ENCODE measurements at places on chromosomes 11 and 22.

DNA sequence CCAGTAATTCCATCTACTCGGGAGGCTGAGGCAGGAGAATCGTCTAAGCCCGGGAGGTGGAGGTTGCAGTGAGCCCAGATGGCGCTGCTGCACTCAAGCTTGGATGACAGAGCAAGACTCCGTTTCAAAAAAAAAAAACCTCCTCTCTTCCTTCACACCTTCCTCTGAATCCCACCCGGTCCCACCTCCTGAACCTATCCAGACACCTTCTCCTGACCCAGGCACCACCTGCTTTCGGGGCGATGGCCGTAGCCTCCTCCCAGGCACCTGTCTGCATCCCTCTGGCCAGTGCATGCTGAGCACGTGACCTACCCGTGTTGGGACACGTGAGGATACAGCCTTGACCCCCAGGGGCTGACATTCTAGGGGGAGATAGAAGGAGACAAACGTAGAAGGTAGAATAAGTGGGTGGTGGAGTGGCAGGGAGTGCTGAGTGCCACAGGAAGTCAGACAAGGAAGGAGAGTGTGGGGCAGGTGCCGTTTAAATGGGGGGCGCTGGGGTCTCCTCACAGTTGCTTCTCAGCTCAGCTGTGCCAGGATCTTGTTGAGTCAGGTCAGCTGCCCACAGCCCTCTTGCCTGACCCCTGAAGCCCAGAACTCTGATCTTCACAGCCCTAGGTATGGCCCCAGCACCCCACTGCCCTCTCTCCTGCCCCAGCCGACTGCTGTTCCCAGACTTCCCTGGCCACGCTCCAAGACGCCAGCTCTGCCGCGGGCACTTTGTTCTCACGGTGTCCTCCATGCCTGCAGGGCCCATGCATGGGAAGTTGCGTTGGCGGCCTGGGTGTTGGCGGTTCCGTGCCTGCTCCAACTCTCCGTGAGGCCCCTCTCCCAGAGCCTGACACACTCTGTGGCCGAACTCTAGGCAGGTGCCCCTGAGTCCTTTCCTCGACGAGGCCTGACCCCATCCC is 1.2 kb upstream of the MIOX start:
- no peak for DNase-seq

- DNase-seq, result no peak
Observed at GRCh38 chr11:6433998-6434660, 6.7 kb downstream of the HPX start.

- DNase-seq, result peak; percentile 92
Observed at GRCh38 chr11:57644748-57645688, 4.7 kb downstream of the YPEL4 start.

DNA sequence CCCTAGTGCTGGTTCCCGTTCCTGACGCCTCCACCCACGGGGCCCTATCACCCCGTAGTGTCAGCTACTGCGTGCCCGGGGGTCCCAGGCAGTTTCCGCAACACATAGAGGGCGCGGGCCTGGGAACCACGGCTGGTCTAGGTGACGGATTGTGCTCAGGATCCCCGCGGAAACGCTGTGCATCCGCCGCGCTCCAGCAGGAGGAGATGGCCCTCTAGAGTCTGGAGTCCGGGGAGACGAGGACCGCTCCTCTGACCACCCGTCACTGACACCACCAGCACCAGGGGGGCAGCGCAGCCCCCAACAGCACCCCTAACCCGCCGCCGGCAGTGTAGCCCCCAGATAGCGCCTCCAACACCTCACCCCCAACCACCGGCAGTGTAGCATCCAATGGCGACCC is 4.4 kb upstream of the RFPL3 start:
- DNase-seq, result no peak

DNA sequence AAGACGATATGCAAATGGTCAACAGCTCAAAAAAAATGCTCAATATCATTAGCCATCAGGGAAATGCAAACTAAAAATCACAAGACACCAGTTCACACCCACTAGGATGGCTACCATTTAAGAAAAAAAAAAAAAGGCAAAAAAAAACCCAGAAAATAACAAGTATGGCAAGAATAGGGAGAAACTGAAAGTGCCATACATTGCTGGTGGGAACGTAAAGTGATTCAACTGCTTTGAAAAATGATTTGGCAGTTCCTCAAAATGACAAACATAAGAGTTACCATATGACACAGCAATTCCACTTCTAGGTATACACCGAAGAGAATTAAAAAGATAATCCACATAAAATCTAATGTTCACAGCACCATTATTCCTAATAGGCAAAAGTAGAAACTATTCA is 47.5 kb downstream of the PICALM start:
- DNase-seq, result no peak

GRCh38 chr11:73983741-73984538 is 1.3 kb upstream of the UCP2 start:
- DNase-seq, result peak; percentile 35

GRCh38 chr22:46289244-46289891 is 7.3 kb upstream of the GTSE1 start:
- no peak for DNase-seq

DNA sequence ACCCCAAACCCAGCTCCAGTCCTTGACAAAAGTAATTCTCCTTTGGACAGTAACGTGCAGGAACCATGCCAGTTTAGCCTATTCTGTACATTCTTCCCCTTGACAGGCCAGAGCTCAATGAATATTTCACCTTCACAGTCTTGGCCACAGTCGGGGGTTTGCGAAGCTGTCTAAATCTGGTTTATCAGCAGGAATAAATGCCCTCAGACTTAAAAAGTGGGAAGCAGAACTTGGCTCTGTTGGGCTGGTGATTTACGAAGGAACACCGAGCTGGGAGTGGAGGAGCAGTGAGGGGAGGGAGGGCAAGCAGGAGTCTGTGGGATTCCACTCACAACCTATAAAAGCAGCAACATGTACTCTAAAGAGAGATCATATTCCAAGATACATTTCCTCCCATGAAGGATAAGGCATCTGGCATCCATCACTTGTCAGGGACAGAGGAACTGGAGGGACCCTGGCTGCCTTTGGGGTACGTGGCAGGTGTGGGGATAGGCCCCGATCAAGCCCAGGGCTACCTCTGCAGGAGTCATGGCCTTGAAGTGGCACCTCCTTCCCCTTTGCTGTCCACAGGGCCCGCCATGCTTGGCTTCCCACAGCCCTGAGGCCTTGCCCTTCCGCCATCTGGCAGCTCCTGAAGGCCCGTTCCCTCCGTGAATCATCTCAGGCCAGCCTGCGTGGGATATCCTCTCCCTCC is 154.3 kb downstream of the ADAMTS15 start:
- no peak for DNase-seq

GRCh38 chr11:134527382-134528243 is 115.6 kb upstream of the B3GAT1 start:
- no peak for DNase-seq

- DNase-seq, result peak; percentile 24
Observed at GRCh38 chr11:108592591-108593213, 866 bp downstream of the EXPH5 start.

DNA sequence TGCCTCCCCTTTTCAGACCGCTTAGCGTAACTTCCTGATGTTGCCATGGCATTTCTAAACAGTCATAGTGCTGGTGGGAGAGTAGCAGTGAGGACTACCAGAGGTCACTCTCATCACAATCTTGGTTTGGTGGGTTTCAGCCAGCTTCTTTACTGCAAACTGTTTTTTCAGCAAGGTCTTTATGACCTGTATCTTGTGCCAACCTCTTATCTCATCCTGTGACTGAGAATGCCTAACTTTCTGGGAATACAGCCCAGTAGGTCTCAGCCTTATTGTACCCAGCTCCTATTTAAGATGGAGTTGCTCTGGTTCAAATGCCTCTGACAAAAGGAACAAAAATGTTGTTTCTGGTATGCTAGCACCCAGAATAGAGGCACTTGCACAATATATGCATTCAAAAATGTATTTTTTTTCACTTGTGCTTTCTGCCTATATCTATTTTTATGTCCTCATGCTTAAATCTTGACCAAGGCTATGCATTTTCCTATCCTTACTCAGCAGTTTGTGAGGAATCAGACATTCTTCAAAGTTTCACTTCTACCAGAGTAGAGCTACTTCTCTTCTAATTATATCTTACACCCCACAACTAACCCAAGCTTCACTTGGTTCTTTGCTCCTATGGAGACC is 16.1 kb upstream of the OR51M1 start:
- no peak for DNase-seq

DNA sequence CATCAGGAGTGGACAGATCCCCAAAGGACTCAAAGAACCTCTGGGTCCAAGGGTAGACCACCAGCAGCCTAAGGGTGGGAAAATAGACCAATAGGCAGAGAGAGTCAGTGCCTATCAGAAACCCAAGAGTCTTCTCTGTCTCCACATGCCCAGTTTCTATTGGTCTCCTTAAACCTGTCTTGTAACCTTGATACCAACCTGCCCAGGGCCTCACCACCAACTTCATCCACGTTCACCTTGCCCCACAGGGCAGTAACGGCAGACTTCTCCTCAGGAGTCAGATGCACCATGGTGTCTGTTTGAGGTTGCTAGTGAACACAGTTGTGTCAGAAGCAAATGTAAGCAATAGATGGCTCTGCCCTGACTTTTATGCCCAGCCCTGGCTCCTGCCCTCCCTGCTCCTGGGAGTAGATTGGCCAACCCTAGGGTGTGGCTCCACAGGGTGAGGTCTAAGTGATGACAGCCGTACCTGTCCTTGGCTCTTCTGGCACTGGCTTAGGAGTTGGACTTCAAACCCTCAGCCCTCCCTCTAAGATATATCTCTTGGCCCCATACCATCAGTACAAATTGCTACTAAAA is at the start of gene HBB:
HBB (minus strand) TSS at position 340 of the 579 bp plus-strand sequence; CDS start at position 290, 50 bp downstream.
- DNase-seq, result no peak

DNA sequence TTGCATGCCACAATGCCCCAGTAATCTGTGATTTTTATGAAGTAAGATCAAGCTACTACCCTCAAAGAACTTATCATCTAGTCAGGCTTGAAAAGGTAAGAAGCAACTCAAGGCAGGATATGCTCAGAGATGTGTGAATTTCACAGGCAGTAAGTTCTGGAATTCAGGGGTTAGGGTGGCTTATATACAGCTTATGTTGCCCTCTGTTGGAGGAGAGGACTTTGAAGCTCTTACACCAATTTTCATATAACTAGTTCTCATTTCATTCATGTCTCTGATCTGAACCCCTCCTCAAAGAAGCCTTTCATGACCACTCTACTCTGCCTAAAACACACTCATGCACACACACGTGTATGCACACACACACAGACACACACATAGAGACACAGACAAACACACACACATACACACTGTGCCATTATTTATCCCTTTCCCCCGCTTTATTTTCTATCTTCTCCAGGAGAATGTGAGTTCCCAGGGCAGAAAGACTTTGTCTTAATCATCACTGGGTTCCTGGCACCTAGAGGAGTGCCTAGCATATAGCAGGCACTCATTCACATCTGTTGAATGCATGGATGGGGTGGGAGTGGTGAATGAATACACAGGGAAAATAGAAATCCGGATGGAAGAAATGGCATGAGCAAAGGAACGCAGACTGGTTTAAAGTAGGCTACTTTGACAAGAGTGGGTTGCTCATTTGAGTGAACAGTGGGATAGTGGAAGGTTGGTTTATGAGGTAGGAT is 220.7 kb upstream of the ZBED5 start:
- no peak for DNase-seq

- no peak for DNase-seq
Observed at GRCh38 chr22:36918586-36919284, 5.3 kb downstream of the CSF2RB start.

GRCh38 chr11:1225386-1226225 is 2.7 kb downstream of the MUC5B start:
- no peak for DNase-seq

GRCh38 chr22:48778308-48779195 is 1049.1 kb downstream of the BRD1 start:
- DNase-seq, result no peak

GRCh38 chr11:27592098-27592780 is 85.7 kb upstream of the LIN7C start:
- no peak for DNase-seq

DNA sequence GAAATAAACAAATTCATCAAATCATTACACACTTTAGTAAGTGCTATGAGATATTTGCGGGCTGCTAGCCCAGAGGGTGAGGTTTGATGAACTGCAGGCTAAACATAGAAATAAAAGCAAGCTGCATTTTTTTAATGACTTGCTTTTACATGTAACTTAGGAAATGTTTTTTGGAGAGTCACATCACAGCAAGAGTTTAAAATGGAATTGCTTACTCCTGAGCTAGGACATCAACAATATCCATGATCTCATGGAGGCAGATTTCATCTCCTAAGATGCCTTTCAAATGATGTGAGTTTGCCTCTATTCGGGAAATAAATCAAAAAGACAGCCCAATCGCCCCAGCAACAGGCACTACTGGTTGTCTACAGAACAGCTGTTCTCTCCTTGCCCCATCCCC is 73.4 kb upstream of the CD44 start:
- no peak for DNase-seq

DNA sequence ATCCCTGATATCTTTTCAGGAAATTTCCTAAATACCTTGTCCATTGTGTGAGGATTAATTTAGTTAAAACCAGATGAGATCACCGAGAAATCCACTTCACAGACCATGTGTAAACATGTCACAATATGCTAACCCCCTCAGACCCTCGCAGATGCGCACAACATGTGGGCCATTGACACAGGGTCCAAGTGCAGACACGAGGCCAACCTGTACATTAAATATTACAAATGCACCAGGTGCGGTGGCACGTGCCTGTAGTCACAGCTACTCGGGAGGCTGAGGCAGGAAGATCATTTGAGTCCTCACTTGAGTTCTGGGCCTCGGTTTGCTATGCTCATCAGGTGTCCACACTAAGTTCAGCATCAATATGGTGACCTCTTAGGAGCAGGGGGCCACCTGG is 9.9 kb upstream of the TMPRSS4 start:
- no peak for DNase-seq

- DNase-seq, result no peak
Observed at GRCh38 chr22:37197451-37198257, 9.6 kb upstream of the C1QTNF6 start.

DNA sequence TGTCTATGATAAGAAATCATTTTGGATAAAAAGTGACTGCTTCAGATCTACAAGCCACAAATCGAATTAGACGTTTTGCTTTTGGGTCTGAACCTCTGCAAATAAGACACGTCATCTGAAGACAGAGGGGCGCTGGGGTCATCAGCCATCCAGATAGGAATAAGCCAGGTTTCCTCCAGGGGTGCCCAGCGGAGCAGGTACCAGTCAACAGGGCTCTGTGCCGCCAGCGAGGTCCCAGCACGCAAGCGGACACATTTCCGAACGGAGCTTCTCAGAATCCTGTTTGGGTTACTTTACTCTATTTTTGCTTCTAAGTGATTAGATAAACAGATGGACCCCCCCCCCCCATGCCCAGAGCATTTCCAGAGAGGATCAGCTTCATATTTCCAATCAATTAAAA is 873.8 kb downstream of the BRD1 start:
- DNase-seq, result no peak

GRCh38 chr22:50540381-50540780 is 5.3 kb upstream of the KLHDC7B start:
- DNase-seq, result no peak

- DNase-seq, result no peak
Observed at GRCh38 chr11:66281001-66281400, 3.0 kb downstream of the CNIH2 start.

- no peak for DNase-seq
Observed at GRCh38 chr11:128852327-128853023, 14.6 kb downstream of the KCNJ1 start.

GRCh38 chr11:36253238-36253637 is 36.0 kb downstream of the COMMD9 start:
- DNase-seq, result no peak

Data from activated CD4-positive, alpha-beta T cell treated with anti-CD3 and anti-CD28 coated beads, Interleukin-2, amount 10 ng/mL, durations not matched to agents 7 days and 5 days (primary cell).